Lung (tissue), 17 donors: ENCODE measurements at places on chromosomes 13 and 19. TPM values are rescaled to one million over a fixed set of nuclear protein-coding genes. Genes with fewer than 3 reads are reported as not detected.

Gene KLK3
- not detected for total RNA-seq

Gene KIR2DL1
- 0.46 TPM for total RNA-seq

Gene GPR183
- total RNA-seq = 6.3 TPM

Gene PDCD5
- 73.8 TPM for total RNA-seq

Gene ZNF468
- total RNA-seq = 13.2 TPM

Gene PEAK3
- total RNA-seq = 6.7 TPM

Gene CYP2S1
- 9.7 TPM for total RNA-seq

Gene MEF2B
- total RNA-seq = 1.8 TPM

Gene GAPDHS
- not detected for total RNA-seq

Gene NOVA2
- total RNA-seq = 11.6 TPM

Gene CEBPA
- 71.0 TPM for total RNA-seq

Gene ERFL
- total RNA-seq = not detected

Gene GRIN3B
- total RNA-seq = 2.6 TPM

Gene SRRM5
- total RNA-seq = 0.31 TPM

Gene FPR2
- total RNA-seq = 7.3 TPM

Gene LILRB1
- 33.3 TPM for total RNA-seq

Gene CCL25
- total RNA-seq = not detected

Gene TMEM272
- total RNA-seq = 0.09 TPM

Gene CPB2
- not detected for total RNA-seq

Gene TFPT
- total RNA-seq = 25.5 TPM

Gene TJP3
- total RNA-seq = 56.4 TPM

Gene SLAIN1
- total RNA-seq = 44.7 TPM

Gene NBEA
- 26.5 TPM for total RNA-seq

Gene KPTN
- 13.6 TPM for total RNA-seq

Gene MED16
- total RNA-seq = 38.7 TPM

Gene ZNF543
- 5.2 TPM for total RNA-seq

Gene PSPN
- 1.5 TPM for total RNA-seq

Gene POU2F2
- total RNA-seq = 3.2 TPM
